Mammary epithelial cell (primary cell): ENCODE measurements at places on chromosomes 12 and 14. TPM values are rescaled to one million over a fixed set of nuclear protein-coding genes. Genes with fewer than 3 reads are reported as not detected.

Gene KRT74
- 0.05 TPM for polyA plus RNA-seq

Gene FAM181A
- polyA plus RNA-seq: 0.18 TPM

Gene CNTN1
- polyA plus RNA-seq: 18.0 TPM

Gene AKAP6
- polyA plus RNA-seq: 0.48 TPM

- DNase-seq: no peak
These were observed 2.6 kb upstream of the C12orf76 start for GRCh38 chr12:110050927-110051326.

DNA sequence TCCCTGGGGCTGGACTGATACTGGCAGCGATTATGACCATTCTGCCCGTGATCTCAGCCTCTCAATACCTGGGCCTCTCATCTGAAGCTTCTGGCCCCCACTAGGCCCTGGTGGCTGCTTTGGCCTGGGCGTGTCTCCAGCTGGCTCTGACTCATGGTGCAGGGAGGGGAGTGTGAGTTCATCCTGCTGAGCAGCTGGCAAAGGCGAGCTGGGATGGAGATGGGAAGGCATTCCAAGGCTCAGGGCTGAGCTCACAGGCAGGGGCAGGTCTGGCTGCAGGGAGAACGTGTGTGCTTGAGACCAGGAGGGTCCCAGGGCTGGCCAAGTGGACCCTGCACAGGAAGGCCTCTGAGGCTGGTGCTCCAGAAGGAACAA, 221.8 kb downstream of the TMEM121 start:
- no peak for DNase-seq

DNA sequence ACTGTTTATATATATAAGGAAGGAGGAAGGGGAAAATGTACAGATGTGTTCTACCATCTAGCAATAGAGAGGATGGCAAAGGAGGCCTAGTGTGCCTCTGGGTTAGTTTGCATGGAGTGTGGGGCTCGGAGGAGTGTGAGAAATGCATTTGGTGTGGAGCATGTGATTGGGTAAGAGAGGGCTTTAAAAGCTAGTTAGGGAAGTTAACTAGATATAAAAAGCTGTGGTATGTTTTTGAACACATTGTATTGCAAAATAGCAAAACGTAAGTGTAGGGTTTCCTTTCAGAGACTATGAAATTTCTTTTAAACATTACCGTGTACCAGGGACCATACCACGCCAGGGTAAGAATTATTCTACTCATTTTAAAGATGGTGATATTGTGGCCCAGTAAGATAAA, 53.3 kb upstream of the STXBP6 start:
- no peak for DNase-seq

- no peak for DNase-seq
These were observed 9.6 kb downstream of the MMP14 start for GRCh38 chr14:22845821-22846625.

- no peak for DNase-seq
These were observed 193.7 kb upstream of the PWP1 start for GRCh38 chr12:107491856-107492255.

DNA sequence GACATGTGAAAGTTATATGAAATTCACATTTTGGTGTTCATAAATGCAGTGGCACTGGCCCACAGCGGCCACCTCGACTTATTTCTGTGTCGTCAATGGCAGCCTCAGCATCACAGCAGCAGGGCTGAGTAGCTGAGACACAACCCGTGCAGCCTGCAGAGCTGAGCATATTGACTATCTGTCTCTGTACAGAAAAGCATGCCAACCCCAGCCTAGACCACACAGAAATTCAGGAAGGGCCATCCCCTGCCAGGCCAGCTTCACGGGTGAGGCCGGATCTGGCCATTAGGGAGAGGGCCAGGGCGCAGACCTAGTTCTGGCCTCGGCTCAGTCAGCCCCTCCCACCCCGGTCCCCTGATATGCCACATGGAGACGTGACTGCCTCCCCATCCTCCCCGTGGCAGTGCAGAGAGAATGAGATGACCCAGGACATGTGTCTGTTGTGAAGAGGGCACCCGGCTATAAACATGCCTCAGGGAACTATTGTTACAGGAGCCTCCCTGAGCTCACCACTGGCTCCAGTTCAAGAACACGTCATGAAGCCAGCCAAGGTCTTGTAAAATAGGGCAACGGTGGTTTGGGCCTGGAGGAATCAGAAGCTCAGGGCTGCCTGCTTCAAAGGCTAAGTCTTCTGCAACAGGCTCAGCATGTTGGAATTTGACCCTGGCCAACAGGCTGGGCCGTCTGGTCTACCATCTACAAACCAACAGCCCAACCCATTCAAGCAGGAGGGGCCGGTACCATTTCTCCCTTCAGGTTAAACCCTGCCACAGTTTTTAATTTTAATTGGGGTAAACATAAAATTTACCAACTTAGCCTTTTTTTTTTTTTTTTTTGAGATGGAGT, 25.5 kb downstream of the SCARB1 start:
- peak; percentile 98 for DNase-seq

DNA sequence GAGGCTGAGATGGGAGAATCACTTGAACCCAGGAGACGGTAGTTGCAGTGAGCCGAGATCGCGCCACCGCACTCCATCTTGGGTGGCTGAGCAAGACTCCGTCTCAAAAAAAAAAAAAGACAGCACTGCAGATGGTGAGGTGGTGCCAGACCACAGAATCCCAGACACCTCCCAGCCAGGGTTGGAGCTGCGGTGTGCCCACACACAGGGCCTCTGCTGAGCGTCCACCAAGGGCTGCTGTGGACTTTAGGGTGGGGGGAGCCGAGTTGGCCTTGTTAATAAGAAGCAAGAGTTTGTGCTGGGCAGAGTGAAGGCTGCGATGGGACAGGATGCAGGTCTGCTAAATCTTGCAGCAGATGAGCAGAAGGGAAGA, 14.2 kb downstream of the KMT5A start:
- DNase-seq: no peak

DNA sequence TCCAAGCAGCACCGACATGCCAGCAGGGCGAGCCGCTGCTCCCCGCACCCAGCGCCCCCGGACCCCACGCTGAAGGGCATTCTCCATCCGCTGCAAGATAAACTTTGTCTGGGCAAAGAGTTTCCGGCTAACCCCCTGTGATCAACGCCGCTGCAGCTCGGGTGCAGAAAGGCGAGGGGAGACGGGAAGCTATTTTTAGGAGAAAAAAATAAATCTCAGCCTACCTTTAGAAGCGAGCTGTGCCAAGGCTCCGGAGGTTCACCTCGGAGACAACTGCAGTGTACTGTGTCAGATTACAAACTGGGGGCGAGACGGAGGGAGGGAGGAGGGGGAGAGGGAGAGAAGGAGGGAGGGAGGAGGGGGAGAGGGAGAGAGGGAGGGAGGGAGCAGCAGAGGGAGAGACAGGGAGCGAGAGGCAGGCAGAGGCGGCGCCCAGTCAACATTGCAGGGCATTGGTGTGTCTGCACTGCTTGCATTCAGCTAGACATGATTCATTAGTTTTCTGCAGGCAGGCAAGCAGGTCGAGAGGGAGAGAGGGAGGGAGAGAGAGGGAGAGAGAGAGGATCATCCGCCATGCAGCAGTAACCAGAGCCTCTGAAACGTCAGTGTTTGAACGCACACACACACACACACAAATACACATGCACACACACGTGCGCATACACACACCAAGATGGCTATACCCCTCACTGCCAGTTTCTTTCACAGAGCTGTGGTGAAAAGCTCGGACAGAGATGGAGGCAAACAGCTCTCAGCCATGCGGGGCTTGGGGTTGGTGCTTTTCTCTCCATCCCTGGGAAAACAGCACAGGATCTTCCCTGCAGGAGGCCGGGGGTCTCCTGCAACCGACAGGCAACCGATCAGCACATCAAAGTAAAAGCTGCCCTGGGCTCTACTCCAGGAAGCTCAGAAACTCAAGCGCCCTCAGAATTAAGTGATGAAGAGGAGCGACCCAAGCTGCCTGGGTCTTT, at the start of gene RIMBP2:
RIMBP2 (minus strand) TSS at position 302 of the 971 bp plus-strand sequence. CDS start 237,286 bp downstream, outside the sequence.
- peak; percentile 25 for DNase-seq

DNA sequence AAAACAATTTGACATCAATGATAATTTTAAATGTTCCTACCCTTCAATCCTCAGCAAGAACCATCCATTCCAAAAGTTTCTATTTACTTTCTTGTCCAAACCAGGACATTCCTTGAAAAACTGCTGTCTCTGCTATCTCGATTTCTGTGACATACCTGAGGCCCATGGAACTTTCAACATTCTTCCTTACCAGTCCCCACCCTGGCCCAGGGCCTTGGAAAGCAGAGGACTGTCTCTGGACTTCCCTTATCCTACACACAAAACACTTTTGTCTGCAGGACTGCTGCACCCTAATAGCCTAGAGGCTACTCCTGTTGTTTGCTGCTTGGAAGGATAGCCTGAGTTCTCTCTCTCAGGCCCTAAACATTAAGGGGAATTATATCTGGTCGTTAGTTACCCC, 151.8 kb upstream of the DHRS4 start:
- DNase-seq: no peak

- no peak for DNase-seq
These were observed 1.5 kb downstream of the KIF21A start for GRCh38 chr12:39441189-39441962.

DNA sequence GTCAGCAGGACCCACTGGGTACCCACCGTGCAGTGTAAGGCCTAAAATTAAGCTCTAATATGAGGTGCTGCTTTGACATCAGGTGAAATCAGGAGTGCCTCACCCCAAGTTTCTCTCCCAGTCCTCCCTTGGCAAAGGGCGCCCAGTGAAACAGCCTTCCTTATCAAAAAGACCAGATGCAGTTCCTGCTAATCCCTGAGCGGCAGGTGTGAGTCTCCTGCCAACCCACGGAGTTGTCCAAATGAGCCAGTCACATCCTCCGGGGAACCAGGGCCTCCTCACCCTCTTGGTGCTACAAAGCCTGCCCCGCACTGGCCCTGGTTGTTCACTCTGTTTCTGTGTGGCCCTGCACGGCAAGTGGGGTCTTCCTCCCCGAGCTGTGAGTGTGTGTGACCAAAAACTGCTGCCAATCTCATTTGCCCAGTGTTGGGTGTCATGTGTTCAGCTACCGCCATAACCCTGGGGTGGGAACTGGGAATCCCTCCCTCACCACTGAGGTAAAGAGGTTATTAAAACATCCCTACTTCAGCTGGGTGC, 20.2 kb upstream of the P2RX4 start:
- DNase-seq: no peak

DNA sequence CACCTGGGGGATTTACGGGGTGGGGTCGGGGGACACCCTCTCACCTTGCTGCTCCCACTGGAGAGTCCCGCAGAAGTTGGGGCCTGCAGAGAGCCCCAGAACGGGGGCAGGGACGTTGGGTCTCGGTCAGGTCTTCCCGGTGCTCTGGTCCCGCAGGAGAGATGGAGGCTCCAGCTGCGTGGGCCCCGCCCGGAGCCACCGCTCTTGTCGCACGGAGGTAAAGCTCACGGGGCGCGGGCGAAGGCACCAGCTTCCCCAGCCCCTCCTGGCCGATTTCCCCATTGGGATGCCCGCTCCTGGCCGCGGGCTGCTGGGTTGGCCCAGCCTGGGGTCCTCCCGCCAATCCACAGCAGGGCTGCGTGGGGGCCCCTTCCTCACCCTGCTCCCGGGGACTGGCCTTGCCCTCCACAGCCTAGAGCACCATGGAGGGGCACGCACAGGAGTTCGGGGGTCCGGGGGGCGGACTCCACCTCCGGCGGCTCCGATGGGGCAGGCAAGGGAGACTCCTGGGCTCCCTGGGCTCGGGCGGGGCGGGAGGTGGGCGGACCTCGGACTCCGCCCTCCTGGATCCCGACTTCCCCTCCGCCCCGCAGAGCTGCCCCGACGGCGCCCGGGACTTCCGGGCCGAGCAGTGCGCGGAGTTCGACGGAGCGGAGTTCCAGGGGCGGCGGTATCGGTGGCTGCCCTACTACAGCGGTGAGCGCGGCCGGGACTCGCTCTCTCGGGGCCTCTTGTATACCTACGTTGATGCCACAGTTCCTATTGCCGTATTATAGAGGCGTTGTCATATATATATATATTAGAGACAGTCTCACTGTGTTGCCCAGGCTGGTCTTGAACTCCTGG, 8.4 kb downstream of the PAPLN start:
- DNase-seq: peak; percentile 57

DNA sequence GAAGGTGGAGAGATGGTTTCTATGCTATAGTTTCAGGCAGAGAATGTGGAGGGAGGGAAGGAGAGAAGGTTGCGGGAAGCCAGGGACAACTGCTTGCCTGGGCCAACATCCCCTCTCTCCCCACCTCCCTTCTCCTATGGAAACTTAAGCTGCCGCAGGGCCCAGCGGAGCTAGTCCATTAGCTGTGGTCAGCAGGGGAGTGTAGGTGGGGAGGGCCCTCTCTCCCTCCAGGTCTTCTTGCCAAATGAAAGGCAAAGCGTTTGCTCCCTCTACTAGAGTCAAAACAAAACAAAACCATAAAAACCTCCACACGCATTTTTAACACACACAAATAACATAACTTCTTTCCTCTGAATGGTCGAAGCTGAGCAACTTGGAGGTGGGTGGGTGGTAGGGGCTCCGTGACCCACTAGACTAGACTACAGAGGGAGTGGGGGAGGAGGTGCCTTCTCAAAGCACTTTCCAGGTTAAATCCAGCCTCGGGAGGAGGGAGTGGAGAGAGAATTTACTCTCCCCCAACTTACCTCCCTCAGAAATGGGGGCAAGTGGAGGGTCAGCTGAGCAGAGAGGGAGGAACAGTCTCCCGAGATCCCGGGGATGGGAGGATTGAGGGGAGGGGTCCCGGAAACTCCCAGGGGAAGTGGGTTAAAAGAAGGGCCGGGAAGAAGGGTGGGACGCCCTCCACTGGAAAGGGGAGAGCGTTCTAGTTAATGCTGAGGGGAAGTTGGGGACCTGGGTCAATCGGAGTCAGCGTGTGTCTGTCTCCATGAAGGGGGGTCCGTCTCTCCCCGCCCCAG, 4.6 kb upstream of the CACNB3 start:
- no peak for DNase-seq
